Epithelial cell of prostate (primary cell): ENCODE measurements at places on chromosomes 16 and 17.

- DNase-seq, result no peak
Observed at GRCh38 chr17:45160447-45161287, 1.0 kb upstream of the HEXIM2 start.

DNA sequence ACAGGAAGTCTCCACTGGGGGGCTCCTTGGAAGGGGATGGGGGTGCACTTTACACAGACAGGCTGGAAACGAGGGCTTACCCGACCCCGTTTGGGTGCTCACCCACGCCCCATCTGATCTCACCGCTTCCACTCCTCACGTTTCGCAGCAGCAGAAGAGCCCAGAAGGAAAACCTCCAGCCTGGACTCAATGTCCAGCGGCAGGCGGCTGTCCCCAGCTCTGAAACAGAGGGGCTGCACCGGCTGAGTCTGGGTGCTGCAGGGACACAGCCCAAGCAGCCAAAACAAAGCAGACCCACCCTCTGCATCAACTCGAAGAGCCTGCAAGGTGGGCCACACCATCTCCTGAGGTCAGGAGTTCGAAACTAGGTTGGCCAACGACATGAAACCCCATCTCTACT lies 3.9 kb downstream of the MEAK7 start:
- DNase-seq, result no peak

DNA sequence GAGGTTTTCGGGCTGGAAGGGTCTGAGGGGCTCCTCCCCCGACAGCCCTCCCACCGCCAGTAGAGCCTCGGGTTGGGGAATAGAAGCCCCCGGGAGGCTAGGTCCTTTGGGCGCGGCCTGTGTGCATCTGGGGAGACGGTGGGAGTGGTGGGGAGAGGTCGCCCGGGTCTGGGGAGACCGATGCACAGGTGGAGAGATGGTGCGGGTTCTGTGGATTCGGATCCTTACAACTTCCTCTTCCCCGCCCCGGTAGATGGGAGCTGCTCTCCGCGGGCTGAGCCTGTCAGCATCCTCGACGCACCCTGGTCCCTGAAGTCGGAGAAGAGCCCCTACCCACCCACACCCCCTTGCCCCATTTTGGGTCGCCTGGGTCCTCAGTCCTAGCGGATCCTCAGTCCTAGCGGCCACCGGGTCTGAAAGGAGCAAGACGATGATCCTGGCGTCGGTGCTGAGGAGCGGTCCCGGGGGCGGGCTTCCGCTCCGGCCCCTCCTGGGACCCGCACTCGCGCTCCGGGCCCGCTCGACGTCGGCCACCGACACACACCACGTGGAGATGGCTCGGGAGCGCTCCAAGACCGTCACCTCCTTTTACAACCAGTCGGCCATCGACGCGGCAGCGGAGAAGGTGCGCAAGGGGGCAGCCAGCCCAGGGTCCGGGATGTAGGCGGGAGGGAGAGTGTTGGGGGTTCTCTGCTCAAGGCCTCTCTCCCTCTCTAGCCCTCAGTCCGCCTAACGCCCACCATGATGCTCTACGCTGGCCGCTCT lies 790 bp downstream of the BCKDK start:
- no peak for DNase-seq

DNA sequence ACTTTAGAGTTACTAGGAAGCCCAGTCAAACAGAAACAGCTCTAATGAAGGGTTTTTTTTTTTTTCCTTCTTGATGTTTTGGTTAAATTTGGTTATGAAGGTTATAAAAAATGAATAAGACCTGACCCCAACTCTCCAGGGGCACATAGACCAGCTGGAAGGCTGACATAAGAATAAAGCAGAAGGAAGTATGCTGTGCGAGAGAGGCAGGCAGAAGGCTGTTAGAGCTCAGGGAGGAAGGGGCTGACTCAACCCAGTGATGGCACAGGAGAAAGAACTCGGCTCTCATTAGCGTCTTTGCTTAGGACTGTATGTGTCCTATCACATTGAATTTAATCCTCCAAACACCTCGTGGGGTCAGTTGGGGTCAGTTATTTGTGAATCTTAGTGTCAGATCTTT lies 474.6 kb downstream of the PMP22 start:
- DNase-seq, result no peak

- DNase-seq, result no peak
Observed at GRCh38 chr17:75632863-75633485, at the start of gene SMIM5. SMIM5 (plus strand) TSS chr17:75633434; CDS start chr17:75640202, 6,768 bp downstream.

DNA sequence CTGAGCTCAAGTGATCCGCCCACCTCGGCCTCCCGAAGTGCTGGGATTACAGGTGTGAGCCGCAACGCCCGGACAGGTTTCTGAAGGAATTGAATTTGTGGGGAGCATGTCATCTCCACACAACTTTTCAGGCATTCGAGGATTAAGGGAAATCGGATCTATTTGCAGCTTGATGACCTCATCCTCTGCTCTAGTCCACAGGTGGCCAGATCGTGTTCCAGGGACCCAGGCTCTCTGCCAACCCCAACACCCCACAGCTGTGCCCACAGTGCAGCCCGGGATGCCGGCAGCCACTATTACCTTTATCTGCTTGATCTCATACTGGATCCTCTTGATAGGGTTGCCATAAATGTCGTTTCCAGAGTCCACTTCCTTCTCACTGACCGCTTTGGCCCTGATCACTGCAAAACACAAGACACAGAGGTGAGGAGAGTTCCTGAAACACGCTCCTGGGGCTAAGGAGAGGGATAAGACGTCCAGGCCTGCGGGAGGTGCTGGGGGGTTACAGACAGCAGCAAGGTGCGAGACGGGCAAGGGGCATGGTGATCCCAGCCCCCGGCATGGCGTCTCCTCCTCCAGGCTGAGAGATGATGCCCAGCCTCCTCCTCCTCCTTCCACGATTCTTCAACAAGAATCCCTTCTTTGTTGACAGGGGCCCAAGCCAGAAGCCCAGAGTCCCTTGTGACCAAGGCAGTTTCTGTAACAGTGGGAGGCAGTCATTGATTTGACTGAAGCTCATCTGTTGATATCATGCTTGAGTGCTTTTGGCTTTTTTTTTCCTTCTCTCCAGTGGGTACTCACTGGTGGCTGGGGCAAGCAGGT lies 29.3 kb downstream of the CEP295NL start:
- no peak for DNase-seq

DNA sequence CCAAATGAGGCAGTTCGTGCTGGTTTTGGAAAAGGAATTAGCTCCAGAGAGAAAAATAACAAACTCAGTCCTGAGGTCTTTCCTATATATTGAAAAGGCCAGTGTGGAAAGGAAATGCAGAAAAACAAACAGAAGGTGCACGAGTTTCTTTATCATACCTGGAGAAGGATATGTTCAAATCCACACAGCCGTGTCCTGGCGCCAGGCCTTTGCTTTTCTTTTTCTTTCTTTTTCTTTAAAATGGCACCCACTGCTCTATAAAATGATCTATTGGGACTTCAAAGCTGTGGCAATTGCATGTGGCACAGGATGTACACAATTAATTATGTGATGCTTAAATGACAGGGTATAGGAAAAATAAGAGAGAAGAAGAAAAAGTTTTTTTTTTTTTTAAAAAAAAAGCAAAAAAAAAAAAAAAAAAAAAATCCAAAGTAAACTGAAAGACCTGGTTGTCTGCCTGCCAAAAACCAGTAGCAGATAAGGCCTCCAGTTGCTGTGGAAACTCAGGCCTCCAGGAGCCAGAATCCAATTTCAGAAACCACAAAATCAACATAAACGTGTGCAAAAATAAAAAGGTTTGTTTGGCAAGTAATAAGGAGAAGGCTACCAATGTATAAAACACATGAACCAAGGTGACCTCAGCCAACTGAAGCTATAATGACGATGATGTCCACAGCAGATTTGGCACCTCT lies 957.6 kb upstream of the SOX9 start:
- DNase-seq, result no peak

GRCh38 chr17:82840431-82840831 lies 609 bp upstream of the ZNF750 start:
- no peak for DNase-seq

DNA sequence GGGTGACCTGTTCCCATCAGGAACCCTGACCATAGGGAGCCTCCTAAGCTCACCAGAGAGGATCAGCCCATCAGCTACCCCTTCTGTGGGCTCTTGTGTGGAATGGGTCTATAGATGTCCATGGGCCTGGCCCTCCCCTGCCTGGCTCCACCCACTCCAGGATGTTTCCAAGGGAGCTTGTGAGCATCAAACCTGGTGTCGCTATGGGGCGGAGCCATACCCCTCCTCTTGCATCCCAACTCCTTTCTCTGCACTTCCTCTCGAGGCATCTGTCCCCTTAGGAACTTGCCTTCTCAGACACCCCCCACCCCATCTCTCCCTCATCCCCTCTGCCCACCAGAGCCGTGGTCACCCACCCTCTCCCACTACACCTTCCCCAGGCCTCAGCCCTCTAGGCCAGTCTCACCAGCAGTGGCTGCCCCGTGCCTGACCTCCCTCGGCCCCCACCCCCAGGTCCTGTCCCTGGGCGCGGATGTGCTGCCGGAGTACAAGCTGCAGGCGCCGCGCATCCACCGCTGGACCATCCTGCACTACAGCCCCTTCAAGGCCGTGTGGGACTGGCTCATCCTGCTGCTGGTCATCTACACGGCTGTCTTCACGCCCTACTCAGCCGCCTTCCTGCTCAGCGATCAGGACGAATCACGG lies 10.4 kb downstream of the KCNH6 start:
- no peak for DNase-seq

- DNase-seq, result no peak
Observed at GRCh38 chr16:7140899-7141298, 191.7 kb upstream of the RBFOX1 start.

DNA sequence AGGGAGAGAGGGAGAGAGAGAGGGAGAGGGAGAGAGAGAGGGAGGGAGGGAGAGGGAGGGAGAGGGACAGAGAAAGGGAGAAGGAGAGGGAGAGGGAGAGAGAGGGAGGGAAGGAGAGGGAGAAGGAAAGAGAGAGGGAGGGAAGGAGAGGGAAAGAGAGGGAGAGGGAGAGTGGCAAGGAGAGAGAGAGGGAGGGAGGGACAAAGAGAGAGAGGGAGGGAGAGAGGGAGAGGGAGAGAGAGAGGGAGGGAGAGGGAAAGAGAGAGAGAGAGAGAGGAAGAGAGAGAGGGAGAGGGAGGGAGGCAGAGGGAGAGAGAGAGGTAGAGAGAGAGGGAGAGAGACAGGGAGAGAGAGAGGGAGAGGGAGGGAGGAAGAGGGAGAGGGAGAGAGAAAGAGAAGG lies 73.5 kb downstream of the AXIN2 start:
- no peak for DNase-seq

DNA sequence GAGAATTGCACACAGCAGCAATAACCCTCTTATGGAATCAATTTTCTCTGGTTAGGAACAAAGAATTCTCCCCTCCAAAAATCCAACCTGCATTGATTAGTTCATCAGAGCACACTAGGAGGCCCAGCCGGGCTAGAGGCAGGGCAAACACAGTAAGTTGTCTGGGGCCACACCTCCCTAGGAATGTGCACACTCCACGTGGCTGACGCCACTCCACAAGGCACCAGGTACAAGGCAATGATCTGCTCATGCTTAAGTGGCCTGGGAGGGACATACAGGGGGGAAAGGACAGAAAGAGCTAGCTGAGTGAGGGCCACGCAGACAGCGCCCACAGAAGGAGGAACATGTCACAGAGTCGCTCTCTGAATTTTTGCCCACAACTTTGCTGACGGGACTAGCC lies 107.6 kb downstream of the SLC39A11 start:
- no peak for DNase-seq

DNA sequence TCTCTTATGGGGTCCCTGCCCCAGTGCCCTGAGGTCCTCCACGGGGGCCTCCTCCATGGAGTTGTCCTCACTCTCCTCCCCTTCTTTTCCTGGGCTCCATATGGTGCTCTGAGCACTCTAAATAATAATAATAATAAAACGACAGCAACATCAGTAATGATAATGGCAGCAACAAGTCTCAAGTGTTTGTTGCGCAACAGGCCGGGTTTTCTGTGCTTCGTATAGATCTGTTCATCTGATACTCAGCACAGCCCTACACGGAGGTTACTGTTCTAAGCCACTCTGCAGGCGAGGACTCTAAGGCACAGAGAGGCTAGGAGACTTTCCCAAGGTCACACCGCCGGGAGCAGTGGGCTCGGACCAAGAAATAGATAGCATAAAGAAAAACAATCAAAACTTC lies 13.7 kb downstream of the CIBAR2 start:
- no peak for DNase-seq

DNA sequence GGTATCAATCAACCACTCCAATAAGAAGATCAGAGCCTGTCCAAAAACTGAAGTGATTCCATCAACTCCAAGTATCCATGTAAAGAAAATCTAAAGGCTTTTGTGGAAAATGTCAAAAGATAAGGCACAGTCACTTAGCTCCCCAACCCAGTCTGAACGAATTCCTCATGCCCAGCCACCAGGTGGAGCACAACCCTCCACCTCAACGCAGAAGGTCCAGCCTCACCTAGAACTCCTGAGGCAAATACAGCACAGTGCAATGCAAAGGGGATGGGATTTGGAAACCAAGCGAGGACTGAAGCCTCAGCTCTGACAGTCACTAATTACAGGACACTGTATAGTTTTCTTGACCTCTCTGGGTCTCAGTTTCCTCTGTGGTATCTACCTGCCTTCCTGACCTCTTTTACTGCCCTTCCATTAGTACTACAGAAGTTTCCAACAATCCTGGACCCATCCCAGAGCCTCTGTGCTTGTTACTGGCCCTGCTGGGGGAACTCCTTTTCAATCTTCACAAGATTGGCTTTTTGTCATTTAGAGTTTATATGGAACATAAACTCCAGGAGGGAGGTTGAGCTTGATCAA lies 2.0 kb downstream of the NCBP3 start:
- no peak for DNase-seq

DNA sequence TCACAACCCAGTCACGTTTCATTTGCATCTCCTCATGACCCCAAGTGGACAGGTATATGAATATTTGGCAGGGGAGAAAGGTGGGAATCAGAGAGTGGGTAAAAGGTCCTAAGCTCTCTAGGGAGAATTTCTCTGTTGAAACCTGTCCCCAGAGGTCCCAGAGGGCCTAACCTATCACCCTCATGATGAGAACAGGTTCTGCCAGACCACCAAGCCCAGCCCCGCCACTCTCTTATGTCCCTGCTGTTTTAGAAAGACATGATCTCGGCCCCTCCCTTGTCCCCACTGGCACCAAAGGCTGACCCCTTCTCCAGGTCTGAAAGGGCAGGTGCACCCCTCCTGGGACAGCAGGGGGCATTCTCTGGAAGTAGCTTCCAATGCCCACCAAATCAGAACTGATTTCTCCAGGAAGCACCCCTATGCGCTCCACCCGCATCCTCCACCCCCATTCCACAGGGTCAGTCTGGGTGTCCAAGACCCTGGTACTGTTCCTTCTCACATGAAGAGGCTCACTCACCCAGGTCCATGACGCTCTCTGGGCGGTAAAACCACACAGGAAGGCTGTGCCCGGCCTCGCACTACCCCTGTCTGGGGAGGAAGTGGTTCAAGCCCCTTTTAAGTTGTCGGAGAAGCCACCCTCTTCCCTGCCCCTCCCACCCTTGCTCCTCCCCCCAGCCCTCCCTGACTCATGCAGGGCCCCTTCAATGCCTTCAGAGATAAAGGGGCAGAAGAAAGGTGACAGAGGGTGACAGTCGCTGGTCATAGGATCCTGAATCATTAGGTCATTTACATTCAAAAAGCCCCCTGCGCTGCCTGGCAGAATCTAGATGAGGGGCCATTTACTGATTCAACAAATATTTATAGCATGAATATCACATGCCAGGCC lies at the start of gene CCR7:
CCR7 (minus strand) TSS at position 590 of the 886 bp plus-strand sequence; CDS start at position 527, 63 bp downstream.
- DNase-seq, result no peak
